H9 (cell line): ENCODE measurements at places on chromosomes 12 and 14. TPM values are rescaled to one million over a fixed set of nuclear protein-coding genes. Genes with fewer than 3 reads are reported as not detected.

Gene HOXC9
- total RNA-seq = not detected in 2 replicates

Gene SLC10A1
- not detected in 2 replicates for total RNA-seq

Gene FOXA1
- 0.07 and 0.31 TPM in 2 replicates for total RNA-seq

GRCh38 chr14:94550041-94550440 lies 11.2 kb upstream of the SERPINA4 start:
- H3K4me3 ChIP-seq = no peak overlapping the region
- no peaks in the 10 kb centered on the region for H3K27me3 ChIP-seq
- DNase-seq = peak; percentile 45
- peaks cover 2% of the 10 kb centered on the region; the same call in 1 of the 2 replicates for H3K36me3 ChIP-seq
- no peaks in the 10 kb centered on the region for H3K4me1 ChIP-seq
- no peak overlapping the region for H3K27ac ChIP-seq

DNA sequence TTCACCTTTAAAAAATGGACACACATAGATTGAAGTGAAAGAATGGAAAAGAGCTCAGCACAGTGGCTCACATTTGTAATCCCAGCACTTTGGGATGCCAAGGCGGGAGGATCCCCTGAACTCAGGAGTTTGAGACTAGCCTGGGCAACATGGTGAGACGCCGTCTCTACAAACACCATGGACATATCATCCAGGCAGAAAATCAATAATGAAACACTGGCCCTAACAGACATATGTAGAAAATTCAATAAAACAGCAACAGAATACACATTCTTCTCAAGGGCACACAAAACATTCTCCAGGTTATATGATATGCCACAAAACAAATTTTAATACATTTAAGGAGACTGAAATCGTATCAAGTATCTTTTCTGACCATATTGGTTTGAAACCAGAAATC lies 7.4 kb downstream of the WASHC3 start:
- H3K27ac ChIP-seq = no peak overlapping the region
- DNase-seq = no peak
- H3K27me3 ChIP-seq = no peaks in the 10 kb centered on the region
- no peak overlapping the region for H3K4me3 ChIP-seq

DNA sequence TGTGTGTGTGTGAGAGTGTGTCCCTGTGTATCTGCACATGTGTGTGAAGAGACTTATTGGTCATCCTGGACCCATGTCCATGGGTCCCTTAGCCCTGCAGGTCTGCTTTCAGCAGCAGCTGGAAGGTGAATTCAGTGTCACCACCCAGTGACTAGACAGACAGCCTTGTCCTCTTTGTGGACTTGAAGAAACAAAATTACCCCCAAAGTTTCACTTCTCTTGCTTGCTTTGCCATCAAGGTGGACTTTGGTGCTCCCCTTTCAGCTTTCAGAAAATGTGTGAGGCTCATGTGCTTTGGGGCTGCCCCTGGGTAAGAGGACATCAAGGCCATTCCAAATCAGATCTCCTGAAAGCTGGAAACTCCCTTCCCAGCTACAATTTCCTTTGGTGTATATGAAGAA lies 1063.8 kb downstream of the BCL11B start:
- H3K4me3 ChIP-seq = no peak overlapping the region
- DNase-seq = no peak
- H3K4me1 ChIP-seq = no peaks in the 10 kb centered on the region; the same call in 1 of the 2 replicates
- H3K27me3 ChIP-seq = no peaks in the 10 kb centered on the region
- H3K36me3 ChIP-seq = no peaks in the 10 kb centered on the region

DNA sequence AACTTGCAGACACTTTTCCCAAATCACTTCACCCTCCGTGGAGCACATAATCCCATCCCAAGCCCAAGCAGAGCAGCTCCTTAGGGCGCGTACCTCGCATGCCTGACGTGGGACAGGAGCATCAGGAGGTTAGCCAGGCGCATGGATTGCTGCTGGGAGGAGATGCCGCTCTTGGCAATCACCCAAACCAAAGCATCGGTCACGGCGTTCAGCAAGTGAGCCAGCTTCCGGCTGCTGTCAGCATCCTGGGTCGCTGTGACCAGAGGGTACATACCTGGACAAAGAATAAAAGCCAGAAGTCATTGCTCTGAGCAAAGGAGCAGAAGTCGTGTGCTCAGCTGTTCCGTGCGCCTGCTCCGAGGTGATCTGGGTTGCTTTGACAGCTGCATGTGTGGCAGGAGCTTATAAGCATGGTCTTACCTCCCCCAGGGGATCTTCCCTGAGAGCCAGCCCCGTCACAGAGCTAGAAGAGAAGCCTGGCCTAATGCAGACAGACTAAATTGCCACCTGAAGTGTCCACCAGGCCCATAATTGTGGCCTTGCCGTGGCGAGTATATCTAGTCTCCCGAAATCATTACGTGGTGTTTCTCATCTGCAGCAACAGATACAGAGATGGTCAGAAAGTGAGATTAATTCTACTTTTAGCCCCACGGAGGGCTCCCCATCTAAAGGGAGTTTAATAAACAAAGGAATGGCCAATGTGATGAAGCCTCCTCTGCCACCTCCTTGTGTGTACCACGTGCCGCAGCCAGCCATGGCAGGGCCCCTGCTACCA lies 59.1 kb downstream of the ESR2 start:
- H3K27ac ChIP-seq = no peak overlapping the region
- H3K27me3 ChIP-seq = no peaks in the 10 kb centered on the region
- H3K36me3 ChIP-seq = peaks cover 6% of the 10 kb centered on the region
- no peak overlapping the region for H3K4me3 ChIP-seq
- DNase-seq = no peak
- no peaks in the 10 kb centered on the region for H3K4me1 ChIP-seq

DNA sequence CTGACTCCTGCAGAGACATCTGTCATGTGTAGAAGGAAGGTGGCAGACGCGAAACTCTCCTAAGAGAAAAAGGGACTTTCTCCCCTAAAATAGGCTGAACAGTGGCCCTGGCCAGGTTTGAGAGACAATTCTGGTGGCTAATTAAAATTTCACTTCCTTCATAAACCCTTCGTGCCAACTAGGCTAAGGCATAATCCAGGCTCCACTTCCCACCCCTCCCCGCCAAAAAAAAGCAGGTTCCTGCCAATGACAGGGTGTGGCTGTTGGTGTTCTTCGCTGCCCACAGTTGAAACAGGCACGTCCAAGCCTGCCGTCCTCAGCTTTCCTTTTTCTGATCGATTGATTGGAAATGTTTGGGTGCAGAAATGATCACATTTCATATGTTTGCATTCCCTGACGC lies 144.6 kb downstream of the GCH1 start:
- no peaks in the 10 kb centered on the region for H3K4me1 ChIP-seq
- H3K4me3 ChIP-seq = no peak overlapping the region
- no peak for DNase-seq
- H3K36me3 ChIP-seq = no peaks in the 10 kb centered on the region
- no peak overlapping the region for H3K27ac ChIP-seq
